ENCODE measurements at places on chromosomes 5 and 9. TPM values are rescaled to one million over a fixed set of nuclear protein-coding genes. Genes with fewer than 3 reads are reported as not detected.

The OCLN gene
- total RNA-seq, result 1.6 TPM

The ARSI gene
- total RNA-seq, result 1.4 TPM

The NR2F1 gene
- total RNA-seq, result 16.3 TPM

The SUSD3 gene
- total RNA-seq, result 7.2 TPM

The GARIN3 gene
- not detected for total RNA-seq

The PCDHB10 gene
- total RNA-seq, result 3.9 TPM

The HSPB3 gene
- 3.9 TPM for total RNA-seq

The ADAMTS2 gene
- 9.2 TPM for total RNA-seq

The LRRC70 gene
- total RNA-seq, result 3.8 TPM

The OTULINL gene
- 1.9 TPM for total RNA-seq

The RFK gene
- 21.4 TPM for total RNA-seq

The ENHO gene
- 2.5 TPM for total RNA-seq

The ANKRD18A gene
- total RNA-seq, result under 0.01 TPM

The PTPDC1 gene
- total RNA-seq, result 14.7 TPM

The SLC24A2 gene
- total RNA-seq, result 0.36 TPM

The ELOVL7 gene
- 1.6 TPM for total RNA-seq

The PTPRD gene
- total RNA-seq, result 18.3 TPM

The C9 gene
- total RNA-seq, result not detected

The RNF20 gene
- 27.2 TPM for total RNA-seq

The INSL6 gene
- not detected for total RNA-seq

The PHF24 gene
- 2.2 TPM for total RNA-seq

The ZMYND19 gene
- 7.2 TPM for total RNA-seq

The C9orf50 gene
- not detected for total RNA-seq

The SCGB3A2 gene
- total RNA-seq, result not detected

The CDC14B gene
- total RNA-seq, result 20.7 TPM

The CCDC180 gene
- total RNA-seq, result 8.2 TPM

The FPGS gene
- 32.1 TPM for total RNA-seq

The SPATA31D4 gene
- total RNA-seq, result not detected

The CAVIN4 gene
- 0.36 TPM for total RNA-seq

The NIM1K gene
- total RNA-seq, result 0.68 TPM

The ACTBL2 gene
- not detected for total RNA-seq

The LAMC3 gene
- not detected for total RNA-seq

The POLR3G gene
- total RNA-seq, result 5.8 TPM

The MEIKIN gene
- not detected for total RNA-seq

The PCDHGA9 gene
- total RNA-seq, result 10.4 TPM

The WDR38 gene
- total RNA-seq, result not detected

The C9orf153 gene
- total RNA-seq, result not detected

The GPR151 gene
- not detected for total RNA-seq

The TSSK1B gene
- total RNA-seq, result not detected

The UNC13B gene
- 20.5 TPM for total RNA-seq

The HTR4 gene
- 3.1 TPM for total RNA-seq

The SPRY4 gene
- total RNA-seq, result 13.3 TPM

The OLFML2A gene
- 60.0 TPM for total RNA-seq

The DNAI1 gene
- total RNA-seq, result not detected

The BTNL8 gene
- not detected for total RNA-seq

The PPIC gene
- total RNA-seq, result 57.1 TPM

The LARP1 gene
- total RNA-seq, result 97.8 TPM

The SPOUT1 gene
- 31.6 TPM for total RNA-seq

The SELENOP gene
- total RNA-seq, result 570 TPM

The DBH gene
- not detected for total RNA-seq

The CDH9 gene
- total RNA-seq, result not detected

The STC2 gene
- total RNA-seq, result 28.2 TPM

The RALGDS gene
- total RNA-seq, result 52.7 TPM

The HAPLN1 gene
- not detected for total RNA-seq

The ZNF367 gene
- total RNA-seq, result 1.2 TPM

The SV2C gene
- 0.33 TPM for total RNA-seq

The MARVELD2 gene
- 0.36 TPM for total RNA-seq

The SNCB gene
- total RNA-seq, result not detected

The POU4F3 gene
- total RNA-seq, result 0.83 TPM

The BAAT gene
- not detected for total RNA-seq

All from sigmoid colon (tissue), 7 donors.